Glomerular endothelial cell (primary cell): ENCODE measurements at places on chromosomes 7 and 10.

DNA sequence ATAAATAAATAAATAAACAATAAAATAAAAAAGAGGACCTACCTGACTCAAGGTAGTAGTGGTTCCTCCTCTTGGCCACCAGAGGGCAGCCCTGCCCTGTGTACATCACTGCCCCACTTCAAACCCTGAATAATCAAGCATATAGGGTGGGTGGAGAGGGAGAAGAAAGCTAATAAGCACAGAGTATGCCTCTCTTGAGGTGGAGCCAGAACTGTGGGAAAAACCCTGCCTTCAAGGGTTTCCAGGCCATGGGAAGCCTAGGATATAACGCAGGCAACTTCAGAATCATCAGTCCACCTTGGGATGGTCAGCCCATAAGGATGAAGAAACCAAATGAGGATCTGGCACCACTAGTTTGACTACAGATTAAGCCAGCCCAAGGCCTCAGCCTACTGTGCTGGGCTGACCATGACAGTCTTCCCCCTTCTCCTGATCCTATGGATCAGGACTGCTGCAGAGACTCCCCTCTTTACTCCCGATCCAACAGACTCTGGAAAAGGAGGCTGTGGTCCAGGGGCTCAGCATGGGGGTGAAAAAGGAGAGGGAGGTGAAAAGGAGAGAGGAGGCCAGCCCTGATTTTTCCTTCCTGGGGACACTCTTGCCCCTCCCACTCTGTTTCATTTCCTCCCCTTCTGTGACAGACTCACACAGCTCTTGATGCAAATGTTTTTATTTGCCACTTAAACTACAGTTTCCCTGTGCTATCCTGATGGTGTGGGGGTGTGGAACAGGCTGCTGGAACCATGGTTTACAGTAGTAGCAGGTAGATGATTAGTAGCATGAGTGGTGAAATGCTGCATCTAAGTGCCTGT is 10.1 kb downstream of the AVPI1 start:
- DNase-seq, result no peak

DNA sequence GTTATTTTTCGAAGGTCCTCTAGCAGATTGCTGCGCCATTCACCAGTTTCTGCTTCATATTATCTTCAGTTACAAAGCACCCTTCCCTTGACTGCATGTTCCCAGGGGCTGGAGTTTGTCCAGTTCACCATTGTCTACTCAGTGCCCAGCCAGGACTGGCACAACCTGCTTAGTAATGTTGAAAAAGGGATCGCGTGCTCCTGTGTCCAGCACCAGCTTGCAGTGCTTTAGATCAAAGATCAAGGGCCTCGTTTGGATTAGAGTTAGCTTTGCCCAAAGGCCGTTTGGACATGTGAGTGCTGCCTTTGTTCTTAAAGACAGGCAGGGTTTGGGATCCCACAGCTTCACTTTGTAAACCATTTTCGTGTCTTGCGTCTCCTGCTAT is 867 bp downstream of the ATP6V0E2 start:
- DNase-seq, result no peak

DNA sequence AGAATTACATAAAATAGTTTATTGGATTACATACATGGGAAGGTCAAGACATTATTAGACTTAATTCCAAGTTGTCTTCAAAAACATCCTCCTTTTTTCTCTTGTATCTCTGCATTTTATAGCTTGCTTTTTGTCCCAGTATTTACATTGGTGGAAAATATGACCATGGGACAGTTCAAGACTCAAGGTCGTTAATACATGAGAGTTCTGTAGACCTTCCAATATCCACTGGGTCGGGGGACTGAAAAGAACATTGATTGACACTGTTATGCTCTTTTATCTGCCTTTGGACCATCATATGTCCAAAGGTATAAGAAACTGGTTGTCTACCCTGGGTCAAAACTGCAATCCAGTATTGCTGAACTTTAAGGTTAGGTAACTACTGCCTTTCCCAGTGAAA is 36.7 kb downstream of the AKR1C4 start:
- DNase-seq, result no peak

DNA sequence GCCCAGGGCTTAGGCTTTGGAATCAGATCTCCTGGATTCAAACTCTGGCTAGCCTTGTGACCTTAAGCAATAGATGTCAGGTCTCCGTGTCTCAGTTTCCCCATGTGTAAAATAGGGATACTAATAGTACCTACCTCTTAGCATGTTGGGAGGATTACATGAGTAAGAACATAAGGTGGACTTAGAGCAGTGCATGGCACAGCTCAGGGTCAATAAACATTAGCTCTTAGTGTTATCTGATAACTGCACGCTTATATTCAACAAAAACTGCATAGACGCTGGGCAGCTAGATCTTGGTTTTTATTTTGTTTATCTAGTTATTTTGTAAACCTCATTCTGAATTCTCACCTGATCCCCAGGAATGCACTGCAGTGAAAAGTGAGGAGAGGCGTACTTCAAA is 17.2 kb downstream of the TBXAS1 start:
- DNase-seq, result no peak

DNA sequence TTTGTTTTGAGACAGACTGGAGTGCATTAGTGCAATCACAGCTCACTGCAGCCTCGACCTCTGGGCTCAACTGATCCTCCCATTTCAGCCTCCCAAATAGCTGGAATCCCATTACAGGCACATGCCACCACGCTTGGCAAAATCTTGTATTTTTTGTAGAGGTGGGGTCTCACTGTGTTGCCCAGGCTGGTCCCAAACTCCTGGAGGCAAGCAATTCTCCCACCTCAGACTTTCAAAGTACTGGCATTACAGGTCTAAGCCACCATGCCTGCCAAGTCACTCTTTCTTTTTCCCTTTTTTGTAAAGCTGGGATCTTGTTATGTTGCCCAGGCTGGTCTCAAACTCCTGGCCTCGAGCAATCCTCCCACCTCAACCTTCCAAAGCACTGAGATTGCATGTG is 8.3 kb upstream of the NPC1L1 start:
- no peak for DNase-seq
